ENCODE measurements at places on chromosomes 5 and 9.

- DNase-seq = no peak
These were observed 252.0 kb downstream of the RASEF start for GRCh38 chr9:82810915-82811314.

DNA sequence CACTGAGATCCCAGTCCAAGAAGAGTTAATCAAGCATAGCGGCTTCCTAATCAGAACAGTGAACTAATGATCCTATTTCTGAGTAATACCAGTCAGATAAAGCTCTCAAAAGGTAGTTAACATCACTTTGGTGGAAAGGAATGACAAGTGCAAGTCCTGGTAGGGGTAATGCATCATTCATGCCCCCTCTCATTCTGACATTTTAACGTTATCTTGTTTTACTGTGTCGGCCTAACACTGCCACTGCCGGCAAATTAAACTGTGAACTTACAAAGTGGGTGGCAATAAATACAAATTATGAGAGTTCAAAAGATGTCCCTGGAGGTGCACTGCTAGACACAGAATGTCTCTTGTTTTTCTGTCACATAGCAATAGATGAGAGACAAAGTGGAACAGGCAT is 131.6 kb downstream of the EBF1 start:
- DNase-seq = no peak

DNA sequence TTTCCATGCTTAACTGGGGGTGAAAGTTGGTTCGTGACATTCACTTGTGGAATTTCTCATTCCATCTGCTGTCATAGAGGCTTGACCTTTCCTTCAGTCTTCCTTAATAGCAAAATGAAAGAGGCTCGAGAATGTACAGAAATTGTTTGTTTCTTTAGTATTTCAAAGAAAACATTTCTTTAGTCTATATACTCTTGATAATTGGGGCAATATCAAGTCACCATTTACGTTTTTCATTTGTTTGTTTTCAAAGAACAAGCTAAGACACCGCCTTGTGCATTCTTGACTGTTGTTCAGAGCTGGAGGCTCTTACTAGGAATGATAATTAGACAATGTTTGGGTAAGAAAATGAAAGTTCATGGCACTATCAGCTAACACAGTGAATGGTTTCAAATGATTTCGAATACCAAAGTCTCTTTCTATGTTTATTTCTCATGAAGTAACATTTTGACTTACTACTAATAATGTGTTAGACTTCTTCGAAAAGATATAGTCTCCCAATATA is 835.4 kb downstream of the SEMA5A start:
- no peak for DNase-seq

- DNase-seq = no peak
These were observed 29.0 kb downstream of the ADRB2 start for GRCh38 chr5:148855249-148856008.

- DNase-seq = no peak
These were observed 1.3 kb upstream of the ACOT12 start for GRCh38 chr5:81395262-81395661.

Data from T-helper 1 cell (primary cell).